ENCODE measurements at places on chromosomes 2 and 18. TPM values are rescaled to one million over a fixed set of nuclear protein-coding genes. Genes with fewer than 3 reads are reported as not detected.

- H3K4me3 ChIP-seq = no peak overlapping the region
- DNase-seq = no peak
- no peaks in the 10 kb centered on the region for H3K4me1 ChIP-seq
- H3K27ac ChIP-seq = no peak overlapping the region
Measured at GRCh38 chr2:227423656-227424499, 36.1 kb upstream of the SCYGR1 start.

DNA sequence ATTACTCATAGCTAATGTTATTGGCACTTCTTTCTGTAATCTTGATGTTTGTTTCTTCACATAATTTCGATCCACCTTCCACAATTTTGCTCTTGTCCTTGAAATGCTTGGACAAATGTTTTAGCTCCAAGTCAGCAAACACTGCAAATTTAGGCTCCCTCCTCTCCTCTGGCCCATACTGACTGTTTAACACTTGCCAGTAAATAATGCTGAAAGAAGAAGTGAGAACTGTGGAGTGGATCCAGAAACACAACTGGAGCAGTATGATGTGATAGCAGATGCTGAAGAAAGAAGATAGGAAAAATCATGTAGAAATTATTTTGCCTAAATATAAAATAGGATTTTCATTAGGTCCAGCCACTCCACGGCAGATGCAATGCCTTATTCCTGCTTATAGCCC is 415.0 kb upstream of the GYPC start:
- DNase-seq = no peak
- no peak overlapping the region for H3K4me3 ChIP-seq
- no peaks in the 10 kb centered on the region for H3K36me3 ChIP-seq

- no peaks in the 10 kb centered on the region for H3K27me3 ChIP-seq
- H3K4me3 ChIP-seq = no peak overlapping the region
- H3K27ac ChIP-seq = no peak overlapping the region
- DNase-seq = no peak
- H3K4me1 ChIP-seq = no peaks in the 10 kb centered on the region
Measured at GRCh38 chr2:27006602-27007415, 26.0 kb upstream of the TMEM214 start.

GRCh38 chr2:239472235-239472775 is 71.5 kb upstream of the HDAC4 start:
- H3K27me3 ChIP-seq = no peaks in the 10 kb centered on the region
- DNase-seq = no peak
- no peaks in the 10 kb centered on the region for H3K36me3 ChIP-seq

DNA sequence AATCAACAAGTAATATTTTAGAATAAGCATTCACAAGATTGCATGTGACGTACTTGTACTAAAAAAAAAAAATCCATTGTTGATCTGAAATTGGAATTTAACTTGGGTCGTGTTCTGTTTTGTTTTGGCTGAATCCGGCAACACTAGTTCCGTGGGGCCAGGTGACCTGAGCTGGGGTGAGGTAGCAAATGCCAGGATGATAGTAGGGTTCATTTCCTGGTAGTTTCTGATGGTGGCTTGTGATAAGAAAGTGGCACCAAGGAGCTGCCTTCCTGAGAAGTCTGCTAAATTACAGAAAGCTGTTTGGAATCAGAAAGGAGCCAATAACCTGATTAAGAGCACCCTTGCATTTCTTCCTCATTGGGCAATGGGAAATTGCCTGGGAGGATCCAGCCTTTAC is 126.4 kb upstream of the DLX2 start:
- no peak overlapping the region for H3K4me3 ChIP-seq
- no peak for DNase-seq
- H3K4me1 ChIP-seq = peaks cover 26% of the 10 kb centered on the region
- H3K27me3 ChIP-seq = no peaks in the 10 kb centered on the region
- H3K36me3 ChIP-seq = no peaks in the 10 kb centered on the region
- H3K27ac ChIP-seq = no peak overlapping the region

DNA sequence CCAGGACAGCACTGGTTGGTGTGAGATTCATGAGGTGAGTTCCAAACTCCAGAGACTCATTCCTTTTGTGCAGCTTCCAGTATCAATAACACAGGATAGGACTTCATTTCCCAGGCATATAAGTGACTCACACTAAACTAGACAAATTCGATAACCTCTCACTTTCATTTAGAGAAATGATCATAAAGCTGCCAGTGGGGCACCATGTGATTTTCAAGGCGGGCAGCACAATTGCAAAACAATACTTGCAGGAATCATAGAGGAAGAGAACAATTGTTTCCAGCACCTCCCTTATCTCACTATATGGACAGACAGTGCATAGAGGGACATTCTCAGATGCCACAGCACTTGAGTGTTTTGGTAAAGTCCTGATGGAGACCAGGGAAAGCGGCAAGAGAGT is 31.3 kb upstream of the DNAH7 start:
- H3K4me1 ChIP-seq = no peaks in the 10 kb centered on the region
- no peaks in the 10 kb centered on the region for H3K36me3 ChIP-seq
- H3K27ac ChIP-seq = no peak overlapping the region
- DNase-seq = no peak
- no peaks in the 10 kb centered on the region for H3K27me3 ChIP-seq

GRCh38 chr2:216082117-216082711 is 495 bp downstream of the TMEM169 start:
- no peaks in the 10 kb centered on the region for H3K27me3 ChIP-seq
- peaks cover 3% of the 10 kb centered on the region for H3K36me3 ChIP-seq
- H3K27ac ChIP-seq = peak overlapping the region; percentile 77

DNA sequence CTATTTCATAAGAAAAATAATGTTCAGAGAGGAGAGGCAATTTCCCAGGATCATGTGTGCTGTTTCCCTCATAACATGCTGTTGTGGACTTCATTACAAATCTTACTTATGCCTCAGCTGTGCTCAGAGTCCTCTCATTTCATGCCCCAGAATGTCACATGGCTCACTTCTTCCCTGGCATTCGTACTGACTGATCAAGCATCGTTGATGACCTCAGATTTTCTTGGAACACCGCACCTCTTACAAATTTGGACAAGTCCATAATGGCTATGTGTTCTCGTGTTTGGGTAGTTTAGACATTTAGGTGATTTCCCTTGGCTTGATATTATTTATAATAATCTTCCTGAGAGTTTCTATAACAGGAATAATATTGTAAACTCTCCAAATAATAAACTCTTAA is 32.9 kb downstream of the SERPINB7 start:
- H3K27ac ChIP-seq = no peak overlapping the region
- no peak overlapping the region for H3K4me3 ChIP-seq
- no peaks in the 10 kb centered on the region for H3K36me3 ChIP-seq
- no peaks in the 10 kb centered on the region for H3K4me1 ChIP-seq

GRCh38 chr2:201357221-201357620 is at the start of gene FLACC1:
Gene FLACC1, minus strand, starts transcription at chr2:201357345. Its CDS starts 5,941 bp downstream, at chr2:201351404.
- no peaks in the 10 kb centered on the region for H3K27me3 ChIP-seq
- no peaks in the 10 kb centered on the region for H3K36me3 ChIP-seq
- no peak for DNase-seq
- no peak within 1 kb of the TSS for H3K27ac ChIP-seq
- H3K4me3 ChIP-seq = no peak within 1 kb of the TSS

- no peak for DNase-seq
- no peaks in the 10 kb centered on the region for H3K27me3 ChIP-seq
- peaks cover 14% of the 10 kb centered on the region for H3K4me1 ChIP-seq
- H3K27ac ChIP-seq = no peak overlapping the region
Measured at GRCh38 chr2:241037498-241037897, 39.1 kb downstream of the SNED1 start.

GRCh38 chr2:21793461-21793860 is 669.7 kb downstream of the TDRD15 start:
- H3K36me3 ChIP-seq = no peaks in the 10 kb centered on the region
- H3K27ac ChIP-seq = no peak overlapping the region
- DNase-seq = no peak
- H3K4me1 ChIP-seq = no peaks in the 10 kb centered on the region

- H3K27ac ChIP-seq = no peak overlapping the region
- no peaks in the 10 kb centered on the region for H3K4me1 ChIP-seq
- DNase-seq = no peak
- no peaks in the 10 kb centered on the region for H3K27me3 ChIP-seq
Measured at GRCh38 chr2:4144731-4145130, 441.4 kb downstream of the DCDC2C start.

The RGPD4 gene
- total RNA-seq = 0.16 TPM

The HOXD9 gene
- total RNA-seq = not detected

The ASB3 gene
- total RNA-seq = 27.2 TPM

The RAB17 gene
- total RNA-seq = not detected

The C2orf78 gene
- total RNA-seq = not detected

The MEIS1 gene
- total RNA-seq = not detected
